Smooth muscle cell of the umbilical artery (primary cell): ENCODE measurements at places on chromosomes 3 and 15. TPM values are rescaled to one million over a fixed set of nuclear protein-coding genes. Genes with fewer than 3 reads are reported as not detected.

The CPNE4 gene
- not detected in 2 replicates for total RNA-seq

The RRP9 gene
- 26.3 and 30.3 TPM in 2 replicates for total RNA-seq

The KBTBD13 gene
- total RNA-seq, result not detected in 2 replicates

The PTX3 gene
- total RNA-seq, result 287 and 687 TPM in 2 replicates

The PLCL2 gene
- total RNA-seq, result 2.4 and 5.4 TPM in 2 replicates

The NPAP1 gene
- total RNA-seq, result not detected in 2 replicates

The LMOD3 gene
- total RNA-seq, result not detected in 2 replicates

The PRICKLE2 gene
- 47.7 and 93.2 TPM in 2 replicates for total RNA-seq

The FANCD2OS gene
- not detected in 2 replicates for total RNA-seq
